ENCODE measurements at places on chromosomes 1 and 21.
A peak's percentile ranks its signal among the peaks of the same experiment; 100 is the strongest.

- ATAC-seq, result peak; percentile 59
Measured at GRCh38 chr1:15501208-15502032, 22.6 kb downstream of the CASP9 start.

DNA sequence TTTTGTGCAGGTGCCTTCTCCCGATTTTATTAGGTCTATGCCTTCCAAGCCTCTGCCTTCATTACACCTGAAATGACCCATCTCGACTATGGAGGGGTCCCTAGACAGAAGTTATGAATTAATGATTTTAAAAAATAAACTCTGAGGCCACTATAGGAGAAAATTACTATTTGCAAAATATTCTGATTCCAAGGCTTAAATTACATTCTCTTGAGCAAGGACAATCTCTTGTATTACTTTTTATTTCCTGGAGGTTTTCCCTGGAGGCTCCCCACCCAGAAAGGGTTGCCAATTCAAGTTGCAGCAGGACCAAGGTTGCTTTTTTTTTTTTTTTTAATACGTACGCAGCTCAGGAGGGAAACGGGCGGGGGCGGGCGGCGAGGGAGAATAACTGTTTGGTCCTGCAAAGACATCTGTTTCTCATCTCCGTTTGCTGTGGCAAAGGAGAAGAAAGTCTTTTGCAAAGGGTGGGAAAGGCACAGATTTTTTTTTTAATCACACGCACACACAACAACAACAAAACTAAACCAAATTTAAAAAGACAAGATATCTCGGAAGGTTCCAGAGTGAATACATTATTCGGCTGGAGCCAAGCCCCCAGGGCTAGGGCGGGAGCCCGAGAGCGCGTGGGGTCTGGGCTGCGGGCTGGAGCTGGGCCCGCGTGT, 618 bp upstream of the SERTAD4 start:
- ATAC-seq, result peak; percentile 26

DNA sequence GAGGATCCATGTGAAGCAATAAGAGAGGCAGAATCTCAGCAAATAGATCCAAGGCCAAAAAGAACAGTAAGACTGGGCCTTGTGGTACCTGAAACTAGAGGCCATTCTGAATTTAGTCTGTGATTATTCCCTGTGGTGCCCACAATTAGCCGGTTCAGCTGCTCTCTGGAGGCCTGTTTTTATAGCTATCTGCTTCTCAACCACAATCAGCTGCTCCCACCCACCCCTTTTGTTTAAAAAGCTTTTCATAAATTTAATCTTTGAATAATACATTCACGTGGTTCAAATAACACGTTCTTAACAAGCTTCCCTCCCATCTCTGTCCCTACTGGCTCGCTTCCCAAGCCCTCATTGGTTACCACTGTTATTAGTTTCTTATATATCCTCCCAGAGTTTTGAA, 18.0 kb downstream of the UBE2T start:
- ATAC-seq, result no peak

DNA sequence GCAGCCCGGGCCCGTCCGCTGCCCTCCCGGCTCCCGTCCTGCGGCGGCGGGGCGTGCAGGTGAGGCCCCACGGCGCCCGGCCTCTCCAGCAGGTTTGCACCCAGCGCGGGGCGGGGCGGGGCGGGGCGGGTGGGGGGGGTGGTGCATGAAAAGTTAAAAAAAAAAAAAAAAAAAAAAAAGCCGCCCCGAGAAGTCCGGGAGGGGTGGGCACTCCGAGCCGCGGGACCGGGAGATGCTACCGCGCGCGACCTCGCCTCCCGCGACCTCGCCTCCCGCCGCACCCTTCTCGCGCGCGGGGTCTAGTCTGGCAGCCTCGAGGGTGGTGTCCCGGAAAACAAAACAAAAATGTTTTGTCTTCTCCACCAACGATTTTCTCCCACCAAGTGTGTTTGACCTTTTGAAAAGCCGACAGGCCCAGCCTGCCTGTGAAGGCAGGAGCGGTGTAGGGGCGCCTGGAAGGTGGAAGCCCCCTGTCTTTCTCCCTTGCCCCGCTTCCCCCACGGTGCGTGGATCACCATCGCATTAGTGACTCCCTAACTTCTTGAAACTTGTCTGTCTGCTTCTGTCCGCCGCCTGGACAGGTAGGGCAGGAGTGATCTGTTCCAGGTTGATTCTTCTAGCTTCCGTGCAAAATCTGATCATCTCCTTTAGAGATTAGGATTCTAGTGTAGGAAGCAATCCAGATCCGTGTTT, 569 bp downstream of the RCAN3 start:
- peak; percentile 70 for ATAC-seq

GRCh38 chr21:28773036-28773435, 219.6 kb downstream of the LTN1 start:
- ATAC-seq, result no peak

DNA sequence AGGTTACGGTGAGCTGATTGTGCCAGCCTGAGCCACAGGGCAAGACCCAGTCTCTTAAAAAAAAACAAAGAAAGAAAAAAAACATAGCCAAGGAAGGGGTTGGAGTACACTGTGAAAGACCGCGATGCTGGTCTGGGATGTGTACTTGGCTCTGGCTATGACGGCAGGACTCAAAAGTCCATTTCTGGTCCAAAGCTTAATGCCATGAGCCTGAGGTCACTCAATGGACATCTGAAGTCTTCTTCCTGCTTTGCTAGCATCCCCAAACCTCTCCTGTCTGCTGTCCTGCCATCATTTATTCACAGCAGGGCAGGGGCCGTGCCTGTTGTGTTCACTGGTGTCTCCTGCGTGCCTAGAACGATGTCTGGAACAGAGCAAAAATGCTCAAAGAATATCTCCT, 1.5 kb upstream of the ARHGEF10L start:
- no peak for ATAC-seq

- ATAC-seq, result no peak
Measured at GRCh38 chr1:53031732-53032131, 30.3 kb upstream of the PODN start.

- no peak for ATAC-seq
Measured at GRCh38 chr21:34546542-34546941, 34.5 kb upstream of the KCNE1 start.

DNA sequence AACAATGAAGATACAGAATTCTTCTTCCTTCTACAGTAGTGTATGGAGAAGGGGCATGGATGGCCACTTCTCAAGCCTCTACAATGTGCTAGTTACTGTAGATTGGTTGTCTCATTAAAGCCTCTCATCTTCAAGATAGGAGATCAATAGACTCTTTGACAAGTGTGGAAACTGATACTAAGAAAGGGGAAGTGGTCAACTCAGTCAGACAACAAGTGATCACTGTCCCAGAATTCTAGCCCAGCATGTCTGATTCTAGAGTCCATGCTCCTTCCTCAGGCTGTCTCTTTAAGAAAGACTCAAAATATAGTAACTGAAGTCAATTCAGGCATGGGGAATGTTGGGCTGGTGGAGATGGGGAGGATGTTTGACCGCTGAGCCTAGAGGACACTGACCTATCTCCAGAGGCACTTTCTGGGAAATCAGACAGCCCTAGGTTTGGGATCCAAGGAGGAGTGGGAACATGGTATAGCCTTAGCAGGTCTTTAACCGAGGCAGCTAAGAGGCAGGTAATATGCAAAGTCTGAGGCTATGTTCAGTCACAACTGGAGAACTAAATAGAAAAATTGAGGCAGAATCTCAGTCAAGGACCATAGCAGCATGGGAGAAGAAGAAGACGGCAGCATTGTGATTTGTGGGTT, 39.3 kb upstream of the EYA3 start:
- ATAC-seq, result no peak

DNA sequence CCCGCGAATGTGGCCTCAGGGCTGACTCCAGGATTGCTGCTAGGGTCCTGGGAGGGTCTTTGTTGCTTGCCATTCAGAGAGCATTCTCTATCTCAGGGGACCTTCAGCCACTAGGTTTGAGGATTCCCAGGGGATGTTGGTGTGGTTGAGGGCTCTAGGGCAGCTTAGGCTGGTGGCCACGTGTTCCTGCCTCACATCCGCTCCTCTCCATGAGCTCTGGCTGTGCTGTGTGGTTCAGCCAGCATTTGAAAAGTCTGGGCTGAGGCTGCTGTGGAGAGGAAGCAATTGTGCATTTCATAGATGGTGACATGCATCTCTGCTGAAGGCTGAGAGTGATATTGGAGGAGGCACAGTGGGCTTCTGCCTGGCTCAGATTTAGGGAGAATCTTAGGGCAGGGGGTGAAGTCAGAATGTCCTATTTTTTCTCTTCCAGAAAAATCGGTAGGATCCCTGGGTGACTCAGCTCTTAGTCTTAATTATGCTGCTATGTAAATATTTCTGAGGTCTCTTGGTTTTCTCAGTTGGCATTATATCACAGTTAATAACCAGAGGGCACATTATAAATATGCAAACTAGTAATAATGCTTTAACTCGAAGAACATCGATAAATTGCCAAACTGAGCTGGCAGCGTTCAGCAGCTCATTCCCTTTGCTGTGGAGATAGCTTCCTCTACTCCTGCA, 182.3 kb downstream of the CAMTA1 start:
- no peak for ATAC-seq

DNA sequence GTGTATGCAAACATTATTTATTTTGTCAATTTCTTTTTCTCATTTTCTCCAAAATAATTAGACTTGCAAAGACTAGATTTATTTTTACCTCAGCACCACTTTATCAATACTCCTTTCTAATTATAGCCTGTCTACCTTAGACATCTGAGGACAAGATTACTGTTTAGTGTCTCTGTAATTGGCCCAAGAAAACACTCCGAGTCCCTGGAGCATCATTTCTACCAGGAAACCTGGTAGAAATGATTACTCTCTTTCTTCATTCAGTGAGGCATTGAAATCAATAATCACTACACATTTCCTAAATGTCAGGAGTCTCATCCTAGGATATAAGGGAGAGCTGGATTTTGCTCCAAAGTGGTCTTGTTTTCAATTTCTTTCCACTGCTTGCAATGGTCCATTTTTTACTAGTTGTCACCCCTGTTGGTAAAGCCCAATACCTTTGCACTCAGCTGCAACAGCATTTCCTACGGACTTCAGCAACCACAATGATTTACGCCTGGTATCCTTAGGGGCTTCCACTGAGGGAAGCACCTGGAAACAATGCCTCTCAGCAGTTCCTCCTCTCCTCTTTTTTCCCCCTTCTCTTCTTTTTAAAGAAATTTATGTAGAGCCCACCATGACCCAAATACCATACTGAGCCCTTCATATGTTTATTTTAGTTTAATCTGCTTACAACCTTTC, 64.6 kb downstream of the GRIK1 start:
- ATAC-seq, result no peak

GRCh38 chr1:108716437-108717230, 3.9 kb downstream of the FNDC7 start:
- no peak for ATAC-seq

DNA sequence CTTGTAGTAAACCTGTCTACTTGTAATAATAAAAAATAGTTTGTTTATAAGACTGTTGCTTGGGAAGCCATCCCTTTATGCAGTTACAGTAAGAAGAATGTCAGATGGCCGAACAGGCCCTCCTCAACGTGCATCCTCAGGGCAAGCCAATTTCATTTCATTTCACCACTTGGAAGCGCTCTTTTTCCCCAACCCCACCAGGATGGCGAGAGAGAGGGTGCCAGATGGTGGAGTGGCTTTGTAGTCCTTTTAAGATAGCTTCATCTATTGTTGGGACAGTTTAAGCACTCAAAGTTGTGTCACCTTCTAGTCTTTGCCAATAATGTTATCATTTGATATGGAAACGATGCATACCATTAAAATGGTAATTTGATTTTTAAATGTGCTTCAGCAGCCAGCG, 356.3 kb upstream of the CAMK1G start:
- no peak for ATAC-seq

DNA sequence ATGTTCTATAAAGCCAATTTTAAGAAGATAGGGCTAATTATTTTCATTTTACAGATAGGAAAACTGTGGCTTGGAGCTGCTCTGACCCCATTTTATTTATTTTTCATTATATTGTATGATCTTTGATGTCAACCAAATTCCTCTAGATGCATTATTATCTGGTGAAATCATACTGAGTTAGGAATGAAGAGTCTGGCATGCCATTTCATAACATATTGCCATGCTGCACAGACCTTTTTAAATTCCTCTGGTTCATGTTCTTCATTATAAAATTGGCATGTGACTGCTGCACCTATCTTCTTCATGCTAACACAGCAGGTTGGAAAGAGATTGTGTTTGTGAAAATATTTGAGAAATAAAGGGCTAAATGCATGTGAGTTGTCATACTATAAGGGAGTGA, 12.7 kb downstream of the PRRX1 start:
- ATAC-seq, result no peak

DNA sequence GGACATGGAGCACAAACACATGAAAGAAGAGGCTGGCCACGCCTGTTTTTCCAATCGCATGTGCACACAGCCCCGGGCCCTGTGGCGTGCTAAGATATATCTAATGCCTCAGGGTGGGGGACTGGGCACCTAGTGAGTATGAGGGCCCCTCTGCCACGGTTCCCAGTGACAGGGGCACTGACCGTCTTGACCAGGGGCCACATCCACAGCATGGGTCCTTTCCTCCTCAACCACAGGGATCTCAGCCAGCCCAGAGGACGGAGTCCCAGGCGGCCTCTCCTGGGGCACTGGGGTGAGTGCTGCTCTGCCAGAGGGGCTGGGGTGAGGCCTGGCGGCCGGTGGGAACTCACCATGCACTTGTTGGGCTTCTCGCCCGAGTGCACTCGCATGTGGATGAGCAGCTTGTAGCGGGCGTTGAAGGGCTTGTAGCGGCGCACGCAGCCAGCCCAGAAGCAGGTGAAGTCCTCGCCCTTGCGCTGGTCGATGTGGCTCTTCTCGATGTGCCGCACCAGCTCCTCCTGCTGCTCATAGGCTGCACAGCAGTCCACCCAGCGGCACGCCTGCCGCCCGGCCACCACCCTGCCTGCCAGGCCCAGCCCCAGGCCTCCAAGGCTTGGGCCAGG, 134.7 kb downstream of the DMRTB1 start:
- ATAC-seq, result no peak

- peak; percentile 39 for ATAC-seq
Measured at GRCh38 chr21:39137248-39138178, 45.7 kb downstream of the PSMG1 start.

- peak; percentile 22 for ATAC-seq
Measured at GRCh38 chr1:234875953-234876855, 252.4 kb downstream of the TOMM20 start.

DNA sequence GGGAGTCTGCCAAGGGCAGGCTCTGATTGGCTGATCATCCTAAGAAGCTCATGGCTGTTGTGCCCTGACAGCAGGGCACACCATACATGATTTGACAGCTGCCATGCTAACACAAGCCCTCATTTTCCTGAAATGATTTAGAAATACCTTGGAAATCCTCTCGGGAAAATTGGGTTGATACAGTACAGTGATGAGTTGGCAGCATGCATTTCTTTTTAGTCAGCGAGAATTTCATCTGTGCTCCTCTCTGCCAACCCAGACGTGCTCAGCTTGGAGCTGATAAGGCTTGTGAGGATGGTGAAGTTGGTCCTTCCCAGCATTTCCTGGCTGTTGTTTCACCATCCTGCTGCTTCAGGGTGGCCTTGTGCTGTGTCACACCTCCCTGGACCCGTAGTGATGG, 22.6 kb upstream of the KCNQ4 start:
- ATAC-seq, result no peak

GRCh38 chr1:9292361-9293240, at the start of gene SPSB1:
SPSB1 (plus strand) TSS chr1:9292894; CDS start chr1:9355892, 62,998 bp downstream.
- peak; percentile 35 for ATAC-seq

- peak; percentile 20 for ATAC-seq
Measured at GRCh38 chr1:175192111-175192629, 406 bp downstream of the KIAA0040 start.

Measured in esophagus mucosa (tissue), 1 donor.